SW480 (cell line): ENCODE measurements at places on chromosomes 7 and 10.

DNA sequence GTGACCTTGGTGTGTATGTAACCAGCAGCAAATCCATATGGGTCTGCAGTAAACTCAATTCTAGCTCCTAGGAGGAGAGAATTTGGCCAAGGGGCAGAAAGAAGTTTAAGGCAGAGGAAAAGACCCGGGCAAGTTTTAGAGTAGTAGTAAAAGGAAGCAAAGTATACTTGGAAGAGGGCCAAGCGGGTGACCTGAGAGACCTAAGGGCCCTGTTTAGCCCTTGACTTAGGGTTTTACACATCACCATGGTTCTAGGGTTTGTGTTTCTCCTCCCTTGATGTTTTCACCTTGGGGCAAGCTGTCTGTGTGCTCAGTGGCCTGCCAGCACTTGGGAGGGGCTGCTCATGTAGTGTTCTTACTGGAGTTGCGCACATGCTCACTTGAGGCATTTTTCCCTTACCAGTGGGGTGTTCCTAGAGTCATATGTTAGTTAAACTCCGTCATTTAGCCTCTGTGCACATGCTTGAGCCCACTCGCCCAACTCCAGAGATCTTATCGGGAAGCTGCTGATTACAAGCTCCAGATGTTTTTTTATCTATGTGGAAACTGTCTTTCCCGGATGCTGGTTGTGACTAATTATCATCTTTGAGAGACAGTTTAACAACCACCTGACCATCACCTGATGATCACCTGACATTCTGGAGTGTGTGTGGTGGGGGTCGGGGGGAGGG lies 137.6 kb upstream of the PRSS1 start:
- DNase-seq = no peak

- DNase-seq = no peak
These were observed 255.3 kb downstream of the CELF2 start for GRCh38 chr10:11272915-11273389.

- DNase-seq = no peak
These were observed 9.3 kb downstream of the ATG9B start for GRCh38 chr7:151014950-151015349.

GRCh38 chr10:16646181-16647059 lies 124.7 kb upstream of the C1QL3 start:
- peak; percentile 78 for DNase-seq

DNA sequence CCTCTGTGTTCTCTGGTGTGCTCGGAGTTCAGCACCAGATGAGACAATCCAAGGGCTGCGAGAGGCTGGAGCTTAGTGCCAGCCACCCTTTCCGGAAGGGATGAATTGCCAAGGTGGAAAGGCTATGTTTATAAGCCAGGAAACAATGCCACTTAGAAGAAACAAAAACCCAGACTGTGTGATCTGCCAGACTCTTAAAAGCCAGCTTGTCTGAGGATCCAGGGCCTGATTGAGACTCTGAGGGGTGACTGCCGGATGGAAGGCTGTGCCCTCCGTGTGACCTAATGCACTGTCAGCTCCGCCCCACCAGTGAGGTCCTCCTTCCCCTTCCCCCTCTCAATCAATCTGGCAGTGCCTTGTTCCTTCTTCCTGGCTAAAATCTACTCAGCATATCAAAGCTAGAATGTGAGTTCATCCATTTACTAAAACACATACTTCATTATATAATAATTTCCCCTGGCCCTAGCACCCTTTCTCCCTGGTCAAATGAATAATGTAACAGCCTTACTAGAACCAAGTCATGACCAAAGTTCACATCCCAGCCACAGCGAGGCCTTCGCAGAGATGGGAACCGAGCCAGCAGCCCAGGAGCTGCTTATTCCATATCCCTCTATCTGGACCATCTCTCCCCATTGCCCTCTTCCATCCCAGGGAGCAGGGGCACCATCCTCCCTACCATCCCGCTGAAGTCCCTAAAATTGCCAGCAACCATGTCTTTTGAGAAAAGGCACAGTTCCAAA lies 25.5 kb downstream of the FAM107B start:
- DNase-seq = no peak

GRCh38 chr7:95824616-95825015 lies 52.3 kb downstream of the DYNC1I1 start:
- DNase-seq = no peak

DNA sequence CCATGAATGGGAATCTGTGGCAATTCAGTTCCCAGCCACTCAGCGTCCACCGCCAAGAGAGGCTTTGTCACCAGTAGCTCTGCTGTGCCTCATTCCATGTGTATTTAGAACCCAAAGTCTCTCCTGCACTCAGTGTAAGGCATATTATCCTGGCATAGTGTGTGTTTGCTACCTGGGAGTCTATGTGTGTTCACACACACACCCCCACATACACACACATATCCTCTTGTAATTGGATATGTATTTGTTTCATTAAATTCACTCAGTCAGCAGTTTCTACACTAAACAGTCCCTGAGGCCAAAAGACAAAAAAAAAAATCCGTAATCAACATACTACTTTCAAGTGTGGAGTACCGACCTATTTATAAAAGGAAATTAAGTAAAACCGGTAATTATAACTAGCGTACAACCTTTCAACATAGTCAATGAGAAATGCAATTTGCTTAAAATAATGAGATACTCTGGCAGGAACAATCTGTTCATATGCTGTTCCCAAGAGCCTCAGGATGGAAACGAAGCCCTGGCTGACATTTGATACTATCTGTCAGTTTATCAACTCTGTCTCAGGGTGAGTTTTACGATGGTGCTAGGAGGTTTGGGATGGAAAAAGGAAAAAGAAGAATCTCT lies 425.8 kb upstream of the CELF2 start:
- no peak for DNase-seq

DNA sequence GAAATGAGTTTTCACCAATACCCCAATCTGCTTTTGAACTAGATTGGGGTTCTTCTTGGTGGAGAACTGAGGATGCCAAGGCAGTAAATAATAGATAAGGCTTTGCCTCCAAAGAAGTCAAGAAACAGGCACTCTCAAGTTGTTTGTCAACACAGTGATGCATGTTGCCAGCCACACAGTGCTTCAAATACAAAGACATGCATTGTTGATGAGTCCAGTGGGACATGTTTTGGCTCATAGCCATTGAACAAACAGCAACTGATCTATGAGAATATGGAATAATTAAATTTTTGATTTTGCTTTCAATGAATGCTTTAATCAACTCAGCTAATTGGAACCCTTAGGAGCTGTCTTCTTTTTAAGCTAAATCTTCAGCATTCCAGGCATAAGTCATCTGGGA lies 346.4 kb downstream of the THSD7A start:
- DNase-seq = no peak

DNA sequence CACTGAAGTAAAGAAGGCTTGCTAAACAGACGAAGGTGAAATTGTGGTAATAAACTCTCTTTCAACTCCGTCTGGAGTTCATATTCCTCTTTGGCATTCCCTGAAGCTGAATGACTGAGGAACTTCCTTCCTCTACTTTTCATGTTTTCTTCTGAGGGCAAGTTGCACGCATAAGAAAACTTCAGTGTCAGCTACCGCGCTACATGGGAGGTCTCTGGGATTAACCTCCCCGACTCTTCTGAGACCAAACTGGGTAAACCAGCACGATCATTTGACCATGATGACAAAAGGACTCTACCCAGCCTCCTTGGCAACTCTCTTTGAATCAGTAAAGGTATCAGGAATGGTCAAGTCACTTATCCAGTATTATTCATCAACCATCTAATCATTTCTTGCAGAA lies 44.7 kb downstream of the RHOBTB1 start:
- DNase-seq = no peak

GRCh38 chr10:123858907-123859652 lies 32.5 kb downstream of the CPXM2 start:
- DNase-seq = no peak

GRCh38 chr7:27095897-27096767 lies at the start of gene HOXA1:
TSS of gene HOXA1 (minus strand) at chr7:27096000. CDS start at chr7:27095912, 88 bp downstream.
- peak; percentile 98 for DNase-seq

DNA sequence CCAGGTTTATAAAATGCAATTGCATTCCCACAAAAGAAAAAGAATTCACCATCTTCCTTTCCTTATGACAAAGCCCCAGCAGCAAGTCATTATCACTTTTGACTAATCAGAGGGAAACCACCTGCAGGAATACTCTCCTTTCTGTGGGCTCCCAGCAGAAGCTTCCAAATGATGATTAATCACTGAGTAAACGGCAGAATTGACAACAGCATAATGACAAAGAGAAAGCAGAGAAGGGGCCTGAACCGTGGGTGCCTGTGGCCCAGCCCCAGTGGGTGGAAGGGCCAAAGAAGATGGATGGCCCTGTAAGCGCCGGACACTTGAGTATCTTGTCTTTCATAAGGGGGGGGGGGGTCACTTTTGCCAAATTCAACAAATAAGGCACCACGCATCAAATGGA lies 152.4 kb upstream of the NRBF2 start:
- no peak for DNase-seq

GRCh38 chr7:106206826-106207541 lies 77.8 kb downstream of the NAMPT start:
- DNase-seq = no peak

DNA sequence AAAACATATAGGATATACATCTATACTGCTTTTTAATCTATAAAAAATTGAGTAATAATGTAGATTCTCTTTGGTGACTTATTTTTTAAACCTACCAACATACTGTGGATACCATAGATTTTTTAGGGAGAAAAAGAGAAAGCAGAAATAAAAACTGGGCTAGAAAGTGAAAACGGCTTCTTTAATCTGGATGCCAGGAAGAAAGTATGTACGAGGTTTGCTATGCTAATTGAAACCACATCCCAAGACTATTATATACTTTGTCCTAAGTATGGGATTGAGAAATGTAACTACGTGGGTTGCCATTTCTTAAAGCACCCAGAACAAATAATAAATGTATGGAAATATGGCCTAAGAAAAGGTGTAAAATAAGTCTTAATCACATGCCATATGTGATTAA lies 129.0 kb upstream of the NFE2L3 start:
- no peak for DNase-seq

DNA sequence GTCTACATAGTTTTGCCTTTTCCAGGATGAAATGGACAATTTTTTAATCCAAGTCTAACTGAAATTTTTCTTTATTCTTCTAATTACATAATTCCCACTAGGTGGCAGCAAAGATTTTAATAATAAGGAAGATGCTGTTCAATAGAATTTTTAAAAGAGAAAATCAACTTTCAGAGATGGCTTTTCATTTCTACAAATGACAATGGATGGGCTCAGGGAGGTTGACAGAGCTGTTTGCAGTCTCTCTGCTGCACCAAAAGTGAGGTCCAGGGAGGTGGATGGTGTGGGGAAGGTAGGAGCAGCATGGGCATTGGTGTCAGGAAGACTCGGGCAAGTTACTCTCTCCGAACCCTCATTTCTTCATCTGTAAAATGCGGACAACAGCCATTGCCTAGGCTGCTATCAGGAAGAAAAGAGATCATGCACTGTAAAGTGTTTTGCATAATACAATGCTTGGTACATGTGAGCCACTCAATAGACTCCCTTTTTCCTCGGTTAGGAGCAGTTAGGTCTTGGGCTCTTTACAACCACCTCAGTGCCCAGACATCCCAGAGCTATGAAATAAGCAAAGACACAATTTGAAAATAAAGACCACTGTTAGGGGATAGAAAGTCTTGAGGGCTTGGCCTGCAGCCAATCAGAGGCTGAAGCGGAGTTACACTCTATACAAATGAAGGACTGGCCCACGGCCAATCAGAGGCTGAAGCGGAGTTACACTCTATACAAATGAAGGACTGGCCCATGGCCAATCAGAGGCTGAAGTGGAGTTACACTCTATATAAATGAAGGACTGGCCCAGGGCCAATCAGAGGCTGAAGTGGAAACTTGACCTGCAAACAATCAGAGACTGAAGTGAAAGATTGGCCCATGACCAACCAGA lies 107.1 kb downstream of the ABLIM1 start:
- DNase-seq = peak; percentile 61

GRCh38 chr7:86844608-86845007 lies 200.9 kb downstream of the GRM3 start:
- no peak for DNase-seq

DNA sequence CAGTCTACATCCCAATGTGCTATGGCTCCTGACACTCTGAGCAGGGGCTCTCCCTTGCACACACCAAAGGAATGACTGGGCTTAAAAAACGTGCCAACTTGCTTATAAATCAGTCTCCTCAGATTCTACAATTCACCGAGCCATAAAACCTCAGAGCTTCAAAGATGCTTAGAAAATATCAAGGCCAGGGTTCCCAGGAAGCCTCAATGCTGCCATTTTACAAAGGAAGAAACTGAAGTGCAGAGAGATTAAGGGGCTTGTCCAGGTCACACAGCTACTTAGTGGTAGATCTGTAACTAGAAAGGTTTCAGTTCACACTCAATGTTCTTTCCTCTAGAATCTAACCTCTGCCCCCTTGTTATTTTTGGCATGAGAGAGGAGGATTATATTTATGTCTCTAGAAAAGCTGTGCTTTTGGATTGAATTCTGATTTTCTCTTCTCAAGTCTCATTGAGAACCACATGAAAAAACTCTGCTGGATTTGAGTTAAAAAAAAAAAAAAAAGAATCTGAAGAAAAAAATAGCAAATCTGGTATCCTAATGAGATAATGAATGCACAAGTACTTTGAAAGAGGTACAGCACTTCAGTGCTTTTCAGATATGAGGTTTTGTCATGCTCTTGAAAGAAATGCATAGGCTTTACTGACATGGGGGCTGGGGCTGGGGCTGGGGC lies 22.3 kb upstream of the TSPAN33 start:
- DNase-seq = no peak

DNA sequence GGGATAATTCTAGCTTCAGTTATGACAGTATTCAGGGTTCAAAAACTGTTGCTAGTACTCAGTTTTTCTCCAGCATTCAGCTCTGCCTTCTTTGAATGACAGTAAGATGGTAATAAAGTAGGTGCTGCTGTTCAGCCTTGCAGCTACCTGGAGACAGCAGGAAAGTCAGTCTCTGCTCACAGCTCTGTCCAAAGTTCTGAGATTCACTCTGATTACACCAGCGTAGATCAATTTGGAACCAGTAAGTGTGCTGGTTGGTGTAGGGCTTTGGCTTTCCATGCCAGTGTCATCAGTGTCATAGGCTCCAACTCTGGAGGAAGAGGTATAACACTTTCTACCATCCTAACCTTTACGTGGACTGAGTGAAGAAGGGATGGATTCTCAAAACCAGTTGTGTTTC lies 26.2 kb downstream of the STK17A start:
- DNase-seq = no peak

GRCh38 chr7:5567790-5568189 lies 144.2 kb upstream of the TNRC18 start:
- no peak for DNase-seq

DNA sequence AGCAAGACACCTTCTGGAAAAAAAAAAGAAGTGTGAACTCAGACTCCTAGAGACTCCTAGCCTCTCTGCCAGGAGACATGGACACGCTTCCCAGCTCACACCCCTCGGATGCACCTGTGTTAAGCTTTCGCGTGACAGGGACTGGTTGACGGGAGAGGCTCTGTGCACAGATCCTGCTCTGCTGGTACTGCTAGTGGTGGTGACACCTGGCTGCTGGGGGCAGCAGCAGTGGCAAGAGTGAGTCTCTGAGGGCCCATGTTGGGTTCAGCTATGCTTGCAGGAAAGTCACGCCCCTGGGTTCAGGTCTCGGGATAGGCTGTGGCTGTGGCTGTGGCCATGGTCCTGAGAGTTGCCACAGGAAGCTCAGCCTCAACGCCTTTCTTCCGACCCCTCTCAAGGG lies 81.1 kb downstream of the XRCC2 start:
- no peak for DNase-seq
